ENCODE measurements at places on chromosomes 2 and 18.
A peak's percentile ranks its signal among the peaks of the same experiment; 100 is the strongest.

DNA sequence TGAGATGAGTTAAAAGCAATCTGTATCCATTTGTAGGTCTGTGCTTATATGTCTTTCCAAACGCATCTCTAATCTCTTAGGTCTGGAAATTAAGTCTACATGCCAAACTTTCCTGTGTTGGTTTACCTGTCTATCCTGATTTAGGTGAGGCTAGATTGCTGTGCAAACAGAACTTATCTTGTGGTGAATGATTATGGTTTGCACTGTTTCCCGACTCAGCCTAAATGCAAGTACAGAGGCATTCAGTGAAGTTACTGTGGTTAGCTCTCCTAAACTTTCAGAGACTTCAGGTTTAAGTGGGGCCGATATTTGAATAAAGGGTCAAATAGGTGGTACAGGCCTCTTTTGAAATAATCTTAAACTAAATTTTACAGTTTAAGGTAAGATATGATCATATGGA is 103.5 kb downstream of the ICOS start:
- DNase-seq, result no peak
- no peaks in the 10 kb centered on the region for H3K4me1 ChIP-seq
- no peaks in the 10 kb centered on the region for H3K27me3 ChIP-seq
- H3K36me3 ChIP-seq, result no peaks in the 10 kb centered on the region

GRCh38 chr2:238970553-238971081 is 122.7 kb downstream of the TWIST2 start:
- H3K27ac ChIP-seq, result no peak overlapping the region
- H3K36me3 ChIP-seq, result no peaks in the 10 kb centered on the region
- H3K4me3 ChIP-seq, result no peak overlapping the region
- peak; percentile 61 for DNase-seq

GRCh38 chr2:3307901-3308300 is 69.7 kb downstream of the EIPR1 start:
- H3K27me3 ChIP-seq, result no peaks in the 10 kb centered on the region
- DNase-seq, result no peak
- peaks cover 19% of the 10 kb centered on the region for H3K4me1 ChIP-seq

- no peak for DNase-seq
- no peaks in the 10 kb centered on the region for H3K36me3 ChIP-seq
- H3K27me3 ChIP-seq, result peaks cover 2% of the 10 kb centered on the region
- no peak overlapping the region for H3K4me3 ChIP-seq
- no peak overlapping the region for H3K27ac ChIP-seq
- H3K4me1 ChIP-seq, result no peaks in the 10 kb centered on the region
Measured at GRCh38 chr2:169452080-169452479, 27.2 kb upstream of the BBS5 start.

DNA sequence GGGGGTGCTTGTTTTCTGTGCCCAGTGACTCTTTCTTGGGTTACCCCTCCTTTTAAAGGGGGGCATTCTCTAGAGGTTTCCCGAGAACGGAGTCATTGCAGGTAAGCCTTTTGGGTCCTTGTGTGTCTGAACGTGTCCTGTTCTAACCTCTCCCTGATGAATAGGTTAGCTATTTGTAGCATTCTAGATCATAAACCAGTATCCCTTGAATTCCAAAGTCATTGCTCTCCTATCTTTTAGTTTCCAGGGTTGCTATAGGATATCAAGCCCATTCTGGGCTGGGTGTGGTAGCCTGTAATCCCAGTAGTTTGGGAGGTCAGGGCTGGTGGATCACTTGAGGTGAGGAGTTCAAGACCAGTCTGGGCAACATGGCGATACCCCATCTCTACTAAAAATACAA is 65.9 kb upstream of the YWHAQ start:
- no peak for DNase-seq
- no peak overlapping the region for H3K4me3 ChIP-seq
- H3K36me3 ChIP-seq, result no peaks in the 10 kb centered on the region
- H3K27ac ChIP-seq, result no peak overlapping the region
- no peaks in the 10 kb centered on the region for H3K27me3 ChIP-seq

DNA sequence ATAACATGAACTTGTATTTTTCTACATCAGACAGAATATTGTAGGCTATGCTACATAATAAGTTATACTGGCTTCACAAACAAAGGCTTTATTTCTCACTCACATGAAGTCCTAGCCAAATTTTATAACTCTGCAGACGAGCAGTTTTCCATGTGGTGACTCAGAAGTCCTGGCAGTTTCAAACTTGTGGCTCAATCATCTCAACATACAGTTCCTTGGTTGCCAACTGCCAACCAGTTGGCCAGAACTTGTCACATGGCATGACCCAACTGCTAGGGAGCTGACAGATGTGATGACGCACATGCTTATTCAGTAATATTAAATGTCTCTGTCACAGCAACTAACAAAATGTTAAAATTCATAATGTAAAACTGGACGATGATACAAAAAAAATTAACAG is 63.8 kb upstream of the ZC3H15 start:
- no peaks in the 10 kb centered on the region for H3K36me3 ChIP-seq
- no peak for DNase-seq
- no peaks in the 10 kb centered on the region for H3K27me3 ChIP-seq
- H3K4me3 ChIP-seq, result no peak overlapping the region
- H3K4me1 ChIP-seq, result no peaks in the 10 kb centered on the region

DNA sequence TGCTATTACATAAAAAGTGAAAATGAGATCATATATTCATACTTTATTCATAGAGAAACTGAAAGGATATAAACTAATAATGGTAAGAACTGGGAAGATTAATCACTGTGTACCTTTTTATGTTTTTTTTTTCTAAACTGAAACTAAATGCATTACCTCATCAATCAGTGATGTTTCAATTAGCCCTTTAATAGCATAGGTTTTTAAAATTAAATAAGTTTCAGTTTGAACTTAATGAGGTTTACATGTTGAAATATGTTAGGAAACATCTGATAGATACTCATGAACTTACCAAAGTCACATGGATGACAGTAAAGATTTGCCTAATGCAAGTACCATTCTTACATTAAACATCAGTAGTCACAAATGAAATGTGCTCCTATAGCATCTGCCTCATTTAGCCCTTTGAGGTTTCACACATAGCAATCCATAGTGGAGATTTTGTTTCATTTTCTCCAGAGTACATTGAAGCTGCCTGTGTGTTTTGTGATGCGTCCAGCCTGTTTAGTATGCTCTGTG is 8.9 kb downstream of the MAPRE2 start:
- DNase-seq, result no peak
- H3K27me3 ChIP-seq, result no peaks in the 10 kb centered on the region
- H3K4me1 ChIP-seq, result peaks cover 34% of the 10 kb centered on the region

DNA sequence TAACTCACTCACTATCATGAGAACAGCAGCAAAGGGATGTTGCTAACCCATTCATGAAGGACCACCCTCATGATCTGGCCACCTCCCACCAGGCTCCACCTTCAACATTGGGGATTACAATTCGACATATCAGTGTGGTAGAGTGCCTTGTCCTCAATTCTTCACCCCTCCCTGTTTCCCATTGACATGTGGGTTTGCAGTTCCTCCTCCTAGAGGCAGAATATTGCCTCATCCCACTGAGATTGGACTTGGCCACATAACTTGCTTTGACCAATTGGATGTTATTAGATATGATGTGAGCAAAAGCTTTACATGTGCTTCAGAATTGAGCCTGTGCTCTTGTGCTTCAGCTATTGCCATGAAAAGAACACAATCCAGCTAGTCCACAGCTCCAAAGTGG is 217.0 kb upstream of the CXCR4 start:
- no peaks in the 10 kb centered on the region for H3K36me3 ChIP-seq
- no peak for DNase-seq
- no peaks in the 10 kb centered on the region for H3K4me1 ChIP-seq
- H3K27me3 ChIP-seq, result no peaks in the 10 kb centered on the region
- H3K27ac ChIP-seq, result no peak overlapping the region

- H3K36me3 ChIP-seq, result no peaks in the 10 kb centered on the region
- DNase-seq, result no peak
- no peak overlapping the region for H3K4me3 ChIP-seq
- H3K27ac ChIP-seq, result no peak overlapping the region
- H3K4me1 ChIP-seq, result no peaks in the 10 kb centered on the region
Measured at GRCh38 chr2:9573840-9574239, 18.2 kb upstream of the ADAM17 start.

DNA sequence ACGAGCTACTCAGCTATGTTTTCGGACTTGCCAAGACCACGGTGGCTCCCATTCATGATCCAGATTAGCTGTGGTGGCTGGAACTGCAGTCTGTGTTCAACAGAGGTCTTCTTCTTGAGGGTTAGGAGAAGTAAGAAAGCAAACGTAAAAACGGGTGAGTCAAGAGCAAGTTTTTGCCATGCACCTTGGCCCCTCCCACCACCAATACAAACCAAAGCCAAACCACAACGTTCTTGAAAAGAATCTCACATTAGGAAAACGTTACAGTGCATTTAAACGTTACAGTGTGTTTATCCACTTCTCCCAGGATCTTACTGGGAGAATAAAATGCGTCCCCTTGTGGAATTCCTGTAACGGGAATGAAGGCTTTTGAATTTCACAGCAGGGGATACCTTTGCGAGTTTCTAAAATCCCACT is 725 bp downstream of the FBXO48 start:
- H3K4me3 ChIP-seq, result peak overlapping the region; percentile 90
- DNase-seq, result peak; percentile 34

DNA sequence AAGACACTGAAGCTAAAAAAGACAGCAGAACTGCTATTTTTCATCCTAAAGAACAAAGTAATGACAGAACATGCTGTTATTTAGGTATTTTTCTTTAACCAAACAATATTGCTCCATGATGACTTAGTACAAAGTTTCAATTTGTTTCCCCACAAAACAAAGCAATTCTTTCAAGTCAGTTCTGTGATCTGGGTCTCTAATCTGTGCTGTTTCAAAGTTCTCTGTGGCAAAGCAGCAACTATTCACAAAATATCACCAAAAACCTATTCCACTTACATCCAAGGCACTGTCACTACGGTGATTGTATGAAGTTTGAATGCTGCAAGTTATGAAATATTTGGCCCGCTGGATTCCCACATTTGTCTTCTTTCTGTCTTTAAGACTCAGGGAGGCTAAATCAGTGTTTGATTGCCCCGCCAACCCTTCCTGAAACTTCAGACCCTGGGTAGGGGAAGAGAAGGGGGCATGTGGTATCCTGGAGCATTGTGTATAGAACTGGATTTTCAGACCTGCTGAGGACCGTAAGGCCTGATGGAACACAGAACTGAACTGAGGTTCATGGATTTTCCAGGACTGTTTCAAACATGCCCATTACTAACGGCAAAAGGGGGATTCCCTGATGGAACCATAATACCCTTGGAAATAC is 13.1 kb upstream of the MFF start:
- no peaks in the 10 kb centered on the region for H3K36me3 ChIP-seq
- no peaks in the 10 kb centered on the region for H3K4me1 ChIP-seq
- no peaks in the 10 kb centered on the region for H3K27me3 ChIP-seq
- H3K4me3 ChIP-seq, result no peak overlapping the region
- no peak overlapping the region for H3K27ac ChIP-seq

GRCh38 chr2:85524336-85524908 is 14.5 kb upstream of the MAT2A start:
- no peak overlapping the region for H3K27ac ChIP-seq
- H3K4me1 ChIP-seq, result peaks cover 6% of the 10 kb centered on the region
- no peak overlapping the region for H3K4me3 ChIP-seq
- H3K36me3 ChIP-seq, result no peaks in the 10 kb centered on the region
- no peak for DNase-seq

DNA sequence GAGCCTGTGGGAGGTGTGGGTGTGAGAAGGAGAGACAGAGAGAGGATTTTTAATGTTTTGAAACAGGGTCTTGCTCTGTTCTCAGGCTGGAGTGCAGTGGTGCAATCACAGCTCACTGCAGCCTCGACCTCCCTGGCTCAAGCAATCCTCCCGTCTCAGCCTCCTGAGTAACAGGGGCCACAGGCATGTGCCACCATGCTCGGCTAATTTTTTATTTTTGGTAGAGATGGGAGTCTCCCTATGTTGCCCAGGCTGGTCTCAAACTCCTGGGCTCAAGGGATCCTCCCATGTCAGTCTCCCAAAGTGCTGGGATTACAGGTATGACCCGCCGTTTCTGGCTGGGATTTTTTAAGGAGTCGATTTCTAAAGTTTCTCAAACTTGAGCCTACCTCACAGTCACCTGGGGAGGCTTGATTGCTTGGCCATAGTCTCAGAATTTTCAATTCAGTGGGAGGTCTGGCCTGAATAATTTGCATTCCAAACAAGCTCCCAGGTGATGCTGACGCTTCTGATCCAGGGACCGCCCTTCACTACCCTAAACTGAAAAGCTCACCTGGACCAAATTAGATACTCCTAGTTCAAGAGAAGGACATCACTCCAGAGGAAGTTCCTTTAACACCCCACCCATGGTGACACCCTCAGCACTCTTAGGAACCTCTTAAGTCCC is 70.8 kb upstream of the SLC1A4 start:
- peaks cover 12% of the 10 kb centered on the region for H3K4me1 ChIP-seq
- no peak overlapping the region for H3K27ac ChIP-seq
- DNase-seq, result no peak
- H3K4me3 ChIP-seq, result peak overlapping the region; percentile 64
- no peaks in the 10 kb centered on the region for H3K36me3 ChIP-seq

- no peaks in the 10 kb centered on the region for H3K36me3 ChIP-seq
- no peaks in the 10 kb centered on the region for H3K27me3 ChIP-seq
- H3K4me1 ChIP-seq, result peaks cover 24% of the 10 kb centered on the region
- no peak for DNase-seq
Measured at GRCh38 chr18:51195086-51195450, 2.4 kb downstream of the MEX3C start.

- no peak overlapping the region for H3K27ac ChIP-seq
- no peaks in the 10 kb centered on the region for H3K36me3 ChIP-seq
- H3K4me1 ChIP-seq, result peaks cover 28% of the 10 kb centered on the region
- DNase-seq, result peak; percentile 37
- no peaks in the 10 kb centered on the region for H3K27me3 ChIP-seq
- H3K4me3 ChIP-seq, result no peak overlapping the region
Measured at GRCh38 chr2:223930103-223930976, 14.8 kb downstream of the WDFY1 start.

DNA sequence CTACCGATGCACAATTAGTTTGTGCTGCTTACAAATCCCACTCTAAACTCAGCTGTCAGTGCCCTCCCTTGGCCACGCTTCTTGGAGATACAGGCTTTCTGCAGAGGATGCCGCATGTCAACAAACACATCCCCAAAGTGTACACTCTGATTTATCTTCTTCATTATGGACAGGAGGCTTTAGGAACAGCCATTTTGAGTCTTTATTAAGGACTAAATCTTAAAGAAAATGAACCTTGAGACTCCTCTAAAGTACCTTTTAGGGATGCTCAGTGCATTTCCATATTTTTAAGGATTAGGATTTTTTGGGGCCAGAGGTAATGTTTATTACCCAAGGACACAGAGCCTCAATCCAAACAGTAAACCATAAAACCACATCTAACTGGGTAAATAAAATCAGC is 6.0 kb downstream of the EDAR start:
- no peak overlapping the region for H3K4me3 ChIP-seq
- no peak overlapping the region for H3K27ac ChIP-seq
- no peaks in the 10 kb centered on the region for H3K27me3 ChIP-seq
- no peak for DNase-seq

- DNase-seq, result no peak
- H3K36me3 ChIP-seq, result no peaks in the 10 kb centered on the region
Measured at GRCh38 chr2:84776011-84776410, 104.9 kb downstream of the TRABD2A start.

GRCh38 chr2:230441227-230441897 is 25.4 kb downstream of the SP100 start:
- no peak overlapping the region for H3K4me3 ChIP-seq
- peak overlapping the region; percentile 36 for H3K27ac ChIP-seq
- peaks cover 48% of the 10 kb centered on the region for H3K36me3 ChIP-seq

Data from CD4-positive, alpha-beta T cell (primary cell).